ENCODE measurements at places on chromosomes 1 and 21.

DNA sequence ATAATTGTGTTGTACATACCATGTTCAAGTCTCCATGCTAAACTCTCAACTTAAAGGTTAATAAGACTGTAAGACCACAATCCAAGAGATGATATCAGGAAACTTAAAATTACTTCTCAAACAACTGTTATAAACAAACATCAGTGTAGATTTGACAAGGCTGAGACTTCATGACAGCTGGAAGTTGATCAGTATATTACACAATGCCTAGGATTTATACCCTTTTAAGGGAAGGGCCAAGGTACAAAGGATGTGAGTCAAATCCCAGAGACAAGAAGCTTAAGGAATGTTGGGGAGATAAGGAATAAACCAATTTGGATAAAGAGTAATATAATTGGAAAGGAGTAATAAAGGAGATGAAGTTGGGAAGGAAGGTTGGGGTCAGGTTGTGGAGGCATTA is 98.8 kb downstream of the LBR start:
- DNase-seq: no peak

DNA sequence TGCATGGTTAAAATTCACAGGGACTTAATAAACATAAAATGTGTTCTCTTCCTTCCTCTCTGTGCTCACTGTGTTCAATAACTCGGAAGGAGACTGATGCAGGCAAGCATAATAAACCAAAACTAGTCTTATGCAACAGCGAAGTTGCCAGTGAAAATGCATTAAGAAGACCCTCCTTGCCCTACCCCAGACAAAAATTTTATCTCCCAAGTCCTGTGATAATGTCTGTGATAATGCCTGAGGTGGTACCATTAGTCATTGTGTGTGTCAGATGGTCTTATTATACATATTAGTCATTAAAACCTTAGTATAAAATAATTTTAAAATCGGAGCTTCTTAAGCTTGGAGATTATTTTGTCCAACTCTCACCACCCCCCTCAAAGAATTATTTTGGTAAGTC is 97.8 kb downstream of the NGF start:
- no peak for DNase-seq

- no peak for DNase-seq
Measured at GRCh38 chr1:103243481-103243880, 135.2 kb upstream of the COL11A1 start.

GRCh38 chr1:226401355-226402303 is 6.3 kb downstream of the PARP1 start:
- no peak for DNase-seq

DNA sequence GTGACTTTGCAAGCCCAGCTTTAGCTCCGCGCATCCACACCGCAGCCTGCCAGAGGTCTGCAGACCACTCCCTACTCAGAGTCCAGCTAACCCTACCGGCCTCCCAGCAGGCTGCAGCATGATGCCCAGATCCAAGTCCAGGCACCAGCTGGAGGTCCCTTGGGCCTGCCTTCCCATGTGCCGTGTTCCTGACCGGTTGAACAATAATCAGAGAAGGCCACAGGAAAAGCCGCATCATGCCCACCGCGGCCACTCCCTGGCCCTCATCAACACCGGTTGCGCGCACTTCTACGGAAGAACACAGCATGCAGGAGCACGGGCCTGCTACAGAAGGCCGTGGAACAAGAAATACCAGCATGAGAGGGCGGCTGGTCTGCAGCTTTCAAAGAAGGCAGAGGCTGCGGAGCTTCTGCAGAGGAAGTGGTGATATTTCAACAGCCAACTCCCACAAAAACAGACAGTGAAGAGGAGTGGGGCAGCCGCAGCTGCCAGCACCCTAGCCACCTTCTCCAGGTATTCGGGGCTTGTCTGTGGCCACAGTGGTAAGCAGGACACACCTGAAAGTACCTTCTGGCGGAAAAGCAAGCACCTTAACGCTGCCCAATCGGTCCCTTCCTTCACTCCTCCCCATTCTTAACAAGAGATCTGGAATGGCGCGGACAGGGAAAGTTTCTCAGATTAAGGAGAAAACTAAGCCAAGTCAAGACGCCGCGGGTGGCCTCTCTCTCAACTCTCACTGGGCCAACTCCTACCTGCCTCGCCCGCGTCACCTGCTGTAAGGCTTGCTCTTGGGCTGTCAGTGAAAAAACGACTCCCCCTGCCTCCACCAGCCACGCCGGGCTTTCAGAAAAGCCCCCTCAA is 1.5 kb downstream of the PGBD5 start:
- no peak for DNase-seq

- peak; percentile 38 for DNase-seq
Measured at GRCh38 chr1:88655685-88656299, 28.3 kb upstream of the PKN2 start.

DNA sequence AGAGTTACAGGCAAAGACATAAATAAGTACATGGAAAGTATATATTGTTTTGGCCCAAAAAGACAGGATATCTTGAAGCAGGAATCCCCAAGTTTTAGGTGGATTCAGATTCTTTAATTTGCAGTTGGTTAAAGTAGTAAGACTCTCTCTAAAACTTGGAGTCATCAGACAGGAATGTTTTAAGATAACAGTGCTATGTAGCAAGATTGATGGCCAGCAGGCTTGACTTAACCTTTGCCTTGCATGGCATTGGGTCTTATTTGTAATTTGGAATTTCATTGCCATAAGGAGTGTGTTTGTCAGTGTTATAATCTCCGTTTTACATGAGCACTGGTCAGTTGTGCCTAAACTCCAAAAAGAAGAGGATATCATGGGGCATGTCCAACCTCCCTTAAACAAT is 727.6 kb upstream of the CHRM3 start:
- DNase-seq: no peak

DNA sequence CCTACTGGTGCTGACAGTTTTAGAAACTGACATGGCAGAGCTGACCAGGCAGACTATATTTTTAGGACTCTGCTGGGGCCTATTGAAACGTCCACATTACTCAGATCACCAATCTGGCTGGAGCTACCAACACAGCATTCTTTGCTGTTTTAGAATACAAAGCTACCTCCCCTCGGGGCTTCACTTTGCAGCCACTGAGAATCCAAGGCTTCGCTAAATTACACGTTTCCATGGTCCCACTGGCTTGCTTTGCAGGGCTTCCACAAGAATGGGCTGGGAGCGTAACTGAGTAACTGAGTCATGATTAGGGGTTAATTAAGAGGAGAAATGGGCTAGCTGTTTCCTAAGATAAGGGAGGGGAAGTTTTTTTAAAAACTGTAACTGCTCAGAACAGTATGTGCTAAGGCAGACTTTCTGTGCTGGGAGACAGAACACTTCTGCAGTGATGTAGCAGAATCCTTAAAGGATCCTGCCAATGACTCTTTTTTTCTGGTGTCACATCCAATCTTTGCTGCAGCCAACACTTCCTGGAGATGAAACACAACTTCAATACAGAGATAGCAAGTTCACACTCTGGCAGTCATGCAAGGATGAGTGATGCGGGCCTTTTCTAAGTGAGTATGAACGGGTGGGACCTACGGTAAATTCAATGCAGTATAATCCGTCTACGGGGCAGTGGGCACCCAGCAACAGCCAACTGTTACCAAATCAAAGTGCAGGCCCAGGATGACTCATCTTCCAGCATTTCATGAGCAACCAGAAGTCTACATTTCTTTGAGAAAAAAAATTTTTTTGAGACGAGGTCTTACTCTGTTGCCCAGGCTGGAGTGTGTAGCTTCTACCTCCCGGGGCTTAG is 21.5 kb downstream of the NDUFS5 start:
- peak; percentile 73 for DNase-seq

GRCh38 chr1:109761227-109762038 is 2.3 kb downstream of the EPS8L3 start:
- DNase-seq: no peak

DNA sequence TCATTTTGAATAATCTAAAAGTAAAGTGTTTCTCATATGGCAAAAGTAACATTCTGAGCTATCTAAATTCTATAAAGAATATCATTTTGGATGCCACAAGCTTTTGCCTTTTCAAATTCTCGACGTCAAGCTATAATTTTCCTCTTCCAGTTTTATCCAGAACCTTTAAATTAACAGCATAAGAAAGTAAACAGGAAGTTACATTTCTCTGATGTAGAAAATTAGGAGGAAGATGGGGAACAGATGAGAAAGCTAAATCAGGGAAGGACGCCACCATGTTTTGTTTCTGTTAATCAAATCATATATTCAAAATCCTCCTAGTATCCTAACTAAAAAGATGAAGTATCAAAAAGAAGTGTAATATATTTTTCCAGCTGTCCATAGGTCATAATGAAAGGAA is 8.8 kb upstream of the CAMSAP2 start:
- no peak for DNase-seq

DNA sequence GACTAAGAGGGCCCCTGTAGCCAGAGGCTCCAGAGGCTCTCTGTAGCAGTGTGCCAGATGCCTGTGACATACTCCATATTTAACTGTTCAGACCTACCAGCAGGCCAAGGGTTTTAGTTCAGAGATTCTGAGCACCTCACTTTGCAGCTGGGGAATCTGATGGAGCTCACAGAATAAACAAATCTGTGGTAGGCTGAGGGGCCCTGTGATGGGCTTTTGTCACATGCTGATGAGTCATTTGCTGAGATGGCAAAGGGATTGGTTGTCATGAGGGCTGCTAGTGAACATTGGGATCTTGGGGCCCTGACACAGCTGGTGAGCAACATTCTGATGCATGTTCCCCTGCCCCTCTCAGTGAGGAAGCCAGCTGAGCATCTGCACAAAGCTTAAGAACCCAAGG is 482.2 kb downstream of the CAMTA1 start:
- no peak for DNase-seq

- DNase-seq: no peak
Measured at GRCh38 chr1:203129501-203130231, 2.1 kb downstream of the ADORA1 start.

DNA sequence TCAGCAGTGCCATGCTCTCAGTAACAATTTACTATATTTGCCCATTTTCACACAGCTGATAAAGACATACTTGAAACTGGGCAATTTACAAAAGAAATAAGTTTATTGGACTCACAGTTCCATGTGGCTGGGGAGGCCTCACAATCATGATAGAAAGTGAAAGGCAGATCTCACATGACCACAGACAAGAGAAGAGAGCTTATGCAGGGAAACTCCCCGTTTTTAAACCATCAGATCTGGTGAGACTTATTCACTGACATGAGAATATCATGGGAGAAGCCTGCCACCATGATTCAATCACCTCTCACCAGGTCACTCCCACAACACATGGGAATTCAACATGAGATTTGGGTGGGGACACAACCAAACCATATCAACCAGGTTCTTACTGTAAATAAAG is 112.1 kb upstream of the C1orf87 start:
- DNase-seq: no peak

DNA sequence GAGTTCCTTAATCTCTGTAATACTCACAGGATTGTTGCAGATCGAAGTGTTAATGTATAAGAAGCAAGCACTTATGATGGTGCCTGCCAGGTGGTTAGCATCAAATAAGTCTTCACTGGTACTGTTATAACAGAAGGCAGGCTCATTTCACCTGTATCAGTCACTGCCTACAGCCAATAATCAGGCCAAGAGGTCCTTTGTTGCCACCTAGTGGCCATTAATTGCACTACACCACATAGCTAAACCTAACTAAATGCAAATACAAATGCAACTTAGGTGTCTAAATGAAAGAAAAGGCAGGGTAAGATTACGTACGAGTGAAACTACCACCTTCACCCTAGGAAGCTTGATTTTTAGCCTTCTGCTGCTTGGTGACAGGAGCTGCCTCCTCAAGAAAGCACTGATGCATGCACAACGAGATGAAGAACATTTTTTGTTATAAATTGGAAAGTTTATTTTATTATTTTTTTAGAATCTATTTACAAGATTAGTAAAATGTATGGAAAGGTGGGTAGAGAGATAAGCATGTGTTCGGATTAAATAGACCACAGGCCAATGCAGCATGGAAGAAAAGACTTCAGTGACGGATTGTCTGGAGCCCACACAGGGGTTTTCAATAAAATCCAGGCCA is 334.8 kb upstream of the CAMK1G start:
- DNase-seq: peak; percentile 78

All from GM12865 (cell line).